HCT116 (cell line): ENCODE measurements at places on chromosomes 12 and 14.

DNA sequence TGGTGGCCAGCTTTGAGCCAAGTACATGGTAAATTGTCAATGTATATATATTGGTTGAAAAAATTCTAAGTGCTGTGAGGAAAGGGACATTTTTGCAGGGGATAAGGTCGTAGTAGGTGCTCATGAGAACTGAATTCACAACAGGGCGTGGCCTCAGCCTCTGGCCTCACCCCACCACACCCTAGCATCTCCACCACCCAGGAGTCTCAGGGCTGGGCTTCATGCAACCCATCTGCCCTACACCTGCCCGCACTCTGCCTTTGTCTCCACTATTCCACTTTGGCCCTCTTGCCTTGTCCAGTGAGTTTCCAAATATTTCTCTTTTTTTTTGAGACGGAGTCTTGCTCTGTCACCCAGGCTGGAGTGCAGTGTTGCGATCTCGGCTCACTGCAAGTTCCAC is 22.1 kb upstream of the AQP2 start:
- no peak for DNase-seq
- no peaks in the 10 kb centered on the region for H3K36me3 ChIP-seq
- H3K4me3 ChIP-seq, result no peak overlapping the region
- no peaks in the 10 kb centered on the region for H3K27me3 ChIP-seq

DNA sequence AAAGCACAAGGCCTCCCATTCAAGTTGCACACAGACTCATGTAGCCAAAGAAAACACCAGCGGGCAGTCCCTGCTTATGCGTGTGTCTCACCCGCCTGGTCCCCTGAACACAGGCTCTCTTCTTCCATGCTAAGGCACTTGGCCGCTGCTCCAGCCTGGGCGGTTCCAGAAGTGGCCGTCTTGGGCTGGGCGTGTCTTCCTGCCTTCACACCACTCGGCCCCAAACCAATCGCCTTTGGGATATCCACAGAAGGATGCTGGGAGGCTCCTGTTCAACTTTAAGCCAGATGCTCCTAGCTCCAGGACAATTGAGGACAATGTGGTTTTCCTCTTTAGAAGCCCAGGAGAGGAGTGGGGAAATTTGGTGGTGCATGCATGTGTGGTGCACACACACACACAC is 2.2 kb downstream of the SCARB1 start:
- H3K4me1 ChIP-seq, result peaks cover 20% of the 10 kb centered on the region
- peak; percentile 53 for DNase-seq
- no peaks in the 10 kb centered on the region for H3K27me3 ChIP-seq
- H3K27ac ChIP-seq, result peak overlapping the region; percentile 93; the same call in 1 of the 2 replicates
- H3K36me3 ChIP-seq, result peaks cover 12% of the 10 kb centered on the region

GRCh38 chr14:94144765-94145164 is 15.4 kb upstream of the IFI27L2 start:
- no peaks in the 10 kb centered on the region for H3K36me3 ChIP-seq
- peak; percentile 8 for DNase-seq
- H3K27ac ChIP-seq, result no peak overlapping the region
- peaks cover 3% of the 10 kb centered on the region; the same call in 1 of the 2 replicates for H3K4me1 ChIP-seq
- no peaks in the 10 kb centered on the region for H3K27me3 ChIP-seq

DNA sequence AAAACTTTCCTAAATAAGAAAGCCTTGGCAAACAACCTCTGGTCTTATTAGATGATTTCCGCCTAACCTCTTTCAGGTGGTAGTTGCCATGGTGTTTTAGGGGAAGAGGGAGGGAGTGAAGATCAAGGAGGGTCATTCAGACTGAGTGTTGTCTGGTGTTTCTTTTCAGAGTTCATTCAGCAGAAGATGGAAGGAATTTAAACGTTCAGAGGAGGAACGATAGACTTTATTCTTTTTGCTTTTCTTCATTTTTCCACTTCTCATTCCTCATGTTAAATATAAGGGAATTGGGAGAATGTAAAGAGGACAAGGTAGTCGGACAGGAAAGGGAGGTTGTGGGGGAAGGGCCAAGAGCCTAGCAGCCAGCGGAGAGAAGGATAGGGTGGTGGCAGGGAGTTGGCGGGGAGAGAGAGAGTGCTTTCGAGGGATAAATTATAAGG is 17.4 kb upstream of the SALL2 start:
- no peaks in the 10 kb centered on the region for H3K4me1 ChIP-seq
- no peak for DNase-seq
- H3K27me3 ChIP-seq, result 0 out of 2 replicates have a peak, but pooled peaks cover 3% of the 10 kb centered on the region
- no peak overlapping the region for H3K4me3 ChIP-seq
- no peak overlapping the region for H3K27ac ChIP-seq
- H3K36me3 ChIP-seq, result no peaks in the 10 kb centered on the region

DNA sequence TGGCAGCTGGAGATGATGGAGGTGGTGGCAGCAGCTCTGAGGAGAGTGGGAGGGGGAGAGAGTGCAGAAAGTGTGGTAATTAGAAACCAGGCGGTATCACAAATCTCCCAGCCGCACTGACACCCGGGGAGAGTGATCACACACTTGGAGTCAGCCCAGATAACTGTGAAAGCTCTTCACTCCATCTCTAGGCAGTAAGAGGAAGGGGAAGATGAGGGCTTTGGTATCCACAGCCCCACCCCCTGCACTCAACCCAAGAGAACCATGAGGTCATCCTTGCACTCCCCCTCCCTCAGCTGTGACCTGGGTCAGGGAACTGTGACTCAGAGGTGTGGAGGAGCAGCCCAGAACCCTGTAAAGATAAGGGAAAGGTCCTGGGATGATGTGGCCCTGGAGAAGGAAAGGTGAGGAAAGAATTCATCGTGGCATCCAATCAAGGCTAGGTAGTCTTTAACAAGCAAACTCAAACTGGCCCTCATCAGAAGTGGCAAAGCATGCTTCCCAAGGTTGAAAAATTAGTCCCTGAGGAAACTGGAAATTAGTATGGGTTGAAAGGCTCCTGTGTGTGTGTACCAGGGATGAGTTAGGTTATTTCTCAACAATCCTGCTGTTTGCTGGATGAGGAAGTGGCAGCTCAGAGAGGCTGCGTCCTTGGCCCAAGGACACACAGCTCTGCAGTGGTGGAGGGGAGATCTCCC is 111.0 kb upstream of the LHX5 start:
- no peak overlapping the region for H3K27ac ChIP-seq
- H3K4me1 ChIP-seq, result peaks cover 2% of the 10 kb centered on the region; the same call in 1 of the 2 replicates
- no peaks in the 10 kb centered on the region for H3K36me3 ChIP-seq
- H3K27me3 ChIP-seq, result peaks cover 30% of the 10 kb centered on the region

- H3K4me3 ChIP-seq, result no peak overlapping the region
- no peaks in the 10 kb centered on the region for H3K27me3 ChIP-seq
- DNase-seq, result no peak
- H3K27ac ChIP-seq, result no peak overlapping the region
Observed at GRCh38 chr12:68521848-68522502, 88.7 kb upstream of the RAP1B start.

- no peaks in the 10 kb centered on the region for H3K27me3 ChIP-seq
- H3K36me3 ChIP-seq, result no peaks in the 10 kb centered on the region
- no peak overlapping the region for H3K4me3 ChIP-seq
- no peaks in the 10 kb centered on the region for H3K4me1 ChIP-seq
- no peak for DNase-seq
- H3K27ac ChIP-seq, result no peak overlapping the region
Observed at GRCh38 chr14:85234156-85235025, 295.6 kb upstream of the FLRT2 start.

DNA sequence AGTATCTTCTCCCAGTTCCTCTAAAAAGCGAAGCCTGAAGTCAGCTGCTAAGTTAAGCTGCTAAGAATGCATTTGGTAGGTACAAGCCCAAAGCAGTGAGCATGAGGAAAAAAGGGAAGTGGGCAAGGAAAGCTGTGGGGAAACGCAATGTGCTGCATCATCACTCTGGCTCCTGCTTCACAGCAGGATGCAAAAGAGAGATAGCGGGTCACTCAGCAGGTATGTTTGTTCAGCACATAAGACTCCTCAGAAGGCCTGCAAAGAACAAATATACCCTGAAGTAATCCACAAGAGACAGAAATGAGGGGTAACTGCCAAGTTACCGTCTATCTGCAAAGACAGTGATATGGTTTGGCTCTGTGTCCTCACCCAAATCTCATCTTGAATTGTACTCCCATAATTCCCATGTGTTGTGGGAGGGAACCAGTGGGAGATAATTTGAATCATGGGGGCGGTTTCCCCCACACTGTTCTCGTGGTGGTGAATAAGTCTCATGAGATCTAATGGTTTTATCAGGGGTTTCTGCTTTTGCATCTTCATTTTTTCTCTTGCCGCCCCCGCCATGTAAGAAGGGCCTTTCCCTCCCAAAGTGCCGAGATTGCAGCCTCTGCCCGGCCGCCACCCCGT is 127.4 kb upstream of the EGLN3 start:
- H3K27me3 ChIP-seq, result no peaks in the 10 kb centered on the region
- no peak overlapping the region for H3K27ac ChIP-seq
- H3K4me3 ChIP-seq, result no peak overlapping the region
- H3K36me3 ChIP-seq, result no peaks in the 10 kb centered on the region

GRCh38 chr12:83859021-83859420 is 1053.6 kb downstream of the SLC6A15 start:
- H3K27me3 ChIP-seq, result no peaks in the 10 kb centered on the region
- H3K36me3 ChIP-seq, result no peaks in the 10 kb centered on the region
- H3K4me3 ChIP-seq, result no peak overlapping the region
- no peak overlapping the region for H3K27ac ChIP-seq
- DNase-seq, result no peak
- H3K4me1 ChIP-seq, result no peaks in the 10 kb centered on the region

DNA sequence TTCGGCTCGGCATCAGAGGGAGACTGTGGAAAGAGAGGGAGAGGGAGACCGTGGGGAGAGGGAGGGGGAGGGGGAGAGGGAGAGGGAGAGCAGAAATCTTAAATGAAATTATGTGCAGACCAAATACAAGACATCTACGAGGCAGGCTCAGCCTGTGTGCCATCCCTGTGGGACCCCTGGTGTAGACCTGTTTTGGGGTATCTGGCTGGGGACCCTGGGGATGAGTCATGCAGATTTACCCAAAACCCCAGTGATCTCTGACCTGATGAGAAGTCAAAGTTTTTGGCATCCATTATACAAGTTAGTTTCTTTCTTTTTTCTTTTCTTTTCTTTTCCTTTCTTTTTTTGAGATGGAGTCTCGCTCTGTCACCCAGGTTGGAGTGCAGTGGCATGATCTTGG is 44.4 kb downstream of the ADGRD1 start:
- no peaks in the 10 kb centered on the region for H3K4me1 ChIP-seq
- no peaks in the 10 kb centered on the region; the same call in 1 of the 2 replicates for H3K27me3 ChIP-seq
- no peak overlapping the region for H3K27ac ChIP-seq
- no peaks in the 10 kb centered on the region for H3K36me3 ChIP-seq
- H3K4me3 ChIP-seq, result no peak overlapping the region
- no peak for DNase-seq

DNA sequence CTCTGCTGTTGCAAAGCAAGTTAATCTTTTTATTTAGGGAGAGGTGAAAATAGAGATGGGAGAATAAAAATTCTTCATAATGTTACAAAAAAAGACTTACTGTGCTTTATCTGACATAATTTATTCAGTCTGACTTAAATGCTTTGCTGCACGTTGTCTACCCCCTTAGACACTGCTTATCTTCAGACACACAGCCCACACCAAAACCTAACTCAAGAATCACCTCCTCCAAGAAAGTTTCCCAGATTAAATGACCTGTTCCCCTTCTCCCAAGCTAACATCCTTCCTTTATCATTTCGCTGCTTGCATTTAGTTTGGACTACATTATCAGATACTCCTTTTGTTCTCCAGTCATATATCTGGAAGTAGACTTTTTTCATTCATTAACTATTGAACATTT is 3.8 kb downstream of the OSBPL8 start:
- no peak overlapping the region for H3K4me3 ChIP-seq
- H3K36me3 ChIP-seq, result 0 out of 2 replicates have a peak, but pooled peaks cover 4% of the 10 kb centered on the region
- H3K27ac ChIP-seq, result no peak overlapping the region
- no peaks in the 10 kb centered on the region for H3K27me3 ChIP-seq

- H3K4me3 ChIP-seq, result no peak overlapping the region
- DNase-seq, result no peak
- no peak overlapping the region for H3K27ac ChIP-seq
- no peaks in the 10 kb centered on the region for H3K36me3 ChIP-seq
Observed at GRCh38 chr14:92750994-92751400, 2.6 kb upstream of the LGMN start.

DNA sequence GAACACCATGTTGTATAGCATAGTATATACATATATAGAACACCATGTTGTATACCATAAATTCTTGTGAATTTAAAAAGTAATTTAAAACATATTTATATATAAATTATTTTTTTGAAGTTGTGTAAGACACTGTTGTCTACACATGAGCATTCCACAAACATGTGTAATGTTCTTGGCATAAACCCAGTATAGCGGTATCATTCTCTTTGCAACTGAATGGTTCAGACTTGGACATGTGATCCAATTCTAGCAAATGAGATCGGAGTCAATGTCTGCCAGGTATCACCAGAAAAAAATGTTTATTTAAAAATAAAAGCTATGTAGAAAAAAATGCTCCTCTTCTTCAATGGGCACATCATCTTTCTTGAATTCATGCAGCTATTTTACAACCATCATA is 33.9 kb downstream of the CEP290 start:
- H3K27me3 ChIP-seq, result no peaks in the 10 kb centered on the region
- DNase-seq, result no peak
- H3K36me3 ChIP-seq, result peaks cover 3% of the 10 kb centered on the region; the same call in 1 of the 2 replicates
- H3K4me3 ChIP-seq, result no peak overlapping the region
- H3K27ac ChIP-seq, result no peak overlapping the region

DNA sequence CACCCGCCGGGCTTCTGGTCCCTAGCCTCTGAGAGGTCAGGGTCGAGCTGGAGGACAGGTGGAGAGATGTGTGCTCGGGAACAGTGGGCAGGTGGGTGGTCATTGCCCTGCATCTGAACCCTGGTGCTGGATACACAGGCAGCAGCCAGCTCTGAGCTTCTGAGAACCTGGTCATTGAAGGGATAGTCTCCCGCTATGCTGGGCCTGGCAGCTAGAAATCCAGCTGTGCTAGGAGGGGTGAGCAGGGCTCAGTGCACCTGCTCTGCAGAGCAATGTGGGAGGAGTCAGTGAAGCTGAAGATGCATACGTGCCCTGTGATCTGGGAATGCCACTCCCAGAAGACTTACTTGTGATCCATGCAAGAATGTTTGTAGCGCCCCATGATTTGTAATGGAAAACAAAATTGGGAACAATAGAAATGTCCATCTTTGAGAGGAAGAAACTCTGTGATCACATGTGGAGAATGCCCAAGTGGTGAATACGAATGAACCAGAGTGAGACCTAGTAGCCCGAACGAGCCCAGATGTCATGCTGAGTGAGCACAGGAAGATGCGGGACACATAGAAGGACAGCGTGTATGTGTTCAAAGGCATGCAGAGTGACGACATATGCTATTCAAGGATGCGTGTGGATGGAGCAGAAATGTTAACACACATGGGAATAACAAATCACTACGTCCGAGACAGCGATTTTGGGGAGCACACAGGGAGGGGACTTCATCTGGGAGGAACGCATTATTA is 63.4 kb downstream of the AACS start:
- H3K36me3 ChIP-seq, result peaks cover 3% of the 10 kb centered on the region
- H3K27ac ChIP-seq, result no peak overlapping the region
